Cardiac atrium fibroblast (primary cell): ENCODE measurements at places on chromosomes 7 and 10. TPM values are rescaled to one million over a fixed set of nuclear protein-coding genes. Genes with fewer than 3 reads are reported as not detected.

Gene TMEM184A
- not detected in 2 replicates for total RNA-seq

Gene CACUL1
- total RNA-seq = 10.3 and 21.2 TPM in 2 replicates

Gene CFTR
- total RNA-seq = not detected in 2 replicates

Gene ZNF722
- not detected in 2 replicates for total RNA-seq
